Bronchial epithelial cell (primary cell): ENCODE measurements at places on chromosomes 7 and 10.
A peak's percentile ranks its signal among the peaks of the same experiment; 100 is the strongest.

DNA sequence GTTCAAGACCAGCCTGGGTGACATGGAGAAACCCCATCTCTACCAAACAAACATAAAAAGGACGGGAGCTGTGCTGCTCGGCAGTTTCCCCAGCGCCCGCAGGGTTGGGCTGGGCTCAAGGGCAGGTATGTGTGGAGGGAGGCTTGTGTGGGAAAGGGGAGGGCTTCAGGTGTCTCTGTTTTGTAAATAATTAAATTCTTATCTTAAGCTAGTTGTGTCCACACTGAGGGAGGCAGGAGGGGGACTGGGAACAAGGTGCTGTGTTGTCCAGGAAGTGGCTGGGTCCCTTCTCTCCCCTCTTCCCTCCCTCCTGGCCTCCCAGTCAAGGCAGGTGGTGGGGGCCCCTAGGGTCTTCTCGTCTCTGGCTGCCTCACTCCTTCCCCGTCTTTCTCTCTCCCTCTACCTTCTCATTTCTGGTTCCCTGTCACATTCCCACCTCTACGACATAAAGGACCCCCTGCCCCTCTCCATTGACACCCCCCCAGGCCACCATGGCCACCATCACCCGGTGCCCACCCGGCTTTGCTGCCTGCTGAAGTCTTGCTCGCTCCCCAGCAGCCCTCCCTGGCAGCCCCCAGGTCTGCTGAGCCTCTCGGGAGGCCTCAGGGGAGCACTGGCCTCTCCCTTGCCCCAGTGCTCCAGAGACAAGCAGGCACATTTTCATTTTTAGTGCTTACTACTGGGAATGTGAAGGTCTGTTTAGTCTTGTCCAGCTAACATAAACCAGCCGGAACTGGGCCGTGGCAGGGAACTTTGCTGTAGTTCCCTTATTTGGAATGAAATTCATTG is 19.3 kb downstream of the NEURL1 start:
- no peak for DNase-seq

GRCh38 chr10:73771722-73772280 is 10.0 kb upstream of the CHCHD1 start:
- peak; percentile 46 for DNase-seq

GRCh38 chr7:91710881-91711280 is 169.6 kb downstream of the MTERF1 start:
- no peak for DNase-seq

DNA sequence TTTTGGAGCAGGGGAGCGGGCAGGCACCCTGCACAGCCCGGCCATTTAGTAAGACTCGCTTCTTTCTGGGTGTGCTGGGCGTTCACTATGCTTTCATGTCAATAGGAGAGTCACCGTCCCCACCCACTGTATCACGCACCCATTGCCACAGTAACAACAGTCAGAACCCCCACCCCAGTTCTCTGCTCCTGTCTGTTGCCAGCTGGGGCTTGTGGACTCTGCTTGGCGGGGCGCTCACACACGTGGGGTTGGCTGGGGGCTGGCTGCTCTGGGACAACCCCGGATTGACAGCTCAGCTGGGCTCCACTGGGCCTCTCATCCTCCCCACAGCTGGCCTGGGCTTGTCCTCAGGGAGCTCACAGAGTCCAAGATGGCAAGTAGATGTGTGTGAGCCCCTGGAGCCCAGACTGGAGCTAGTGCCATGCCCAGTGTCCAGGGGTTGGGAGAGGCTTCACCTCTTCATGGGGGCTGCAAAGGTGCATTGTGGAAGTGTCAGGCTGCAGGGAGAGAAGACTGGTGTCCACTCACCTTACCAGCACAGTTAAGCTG is 59.6 kb downstream of the GLRX3 start:
- no peak for DNase-seq

- DNase-seq: no peak
Observed at GRCh38 chr7:158876984-158877383, 20.6 kb downstream of the DYNC2I1 start.

- no peak for DNase-seq
Observed at GRCh38 chr7:110868458-110868857, 222.5 kb upstream of the LRRN3 start.

- no peak for DNase-seq
Observed at GRCh38 chr10:133422807-133423771, 1.3 kb downstream of the SPRN start.

DNA sequence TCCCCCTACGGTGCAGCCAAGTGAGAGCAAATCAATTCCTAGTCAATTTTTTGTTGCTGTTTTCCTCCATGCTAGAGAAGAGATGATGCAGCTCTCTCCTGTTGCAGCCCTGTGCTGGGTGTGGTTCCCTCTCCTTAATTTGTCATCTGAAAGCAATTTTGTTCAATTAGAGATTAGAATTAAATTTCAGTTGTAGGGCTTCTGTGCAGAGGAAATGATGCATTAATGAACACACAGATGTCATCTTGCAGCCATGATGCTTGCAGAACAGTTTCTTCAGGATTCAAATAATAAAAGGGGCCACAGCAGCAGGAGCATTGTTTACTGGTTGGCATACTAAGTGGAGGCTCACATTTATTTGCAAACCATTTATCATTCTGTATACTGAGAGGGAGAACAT is 266.0 kb downstream of the AUTS2 start:
- DNase-seq: no peak

GRCh38 chr7:23218196-23218595 is 28.4 kb upstream of the GPNMB start:
- DNase-seq: no peak
